Naive thymus-derived CD4-positive, alpha-beta T cell (primary cell): ENCODE measurements at places on chromosomes 6 and 20. TPM values are rescaled to one million over a fixed set of nuclear protein-coding genes. Genes with fewer than 3 reads are reported as not detected.

- no peak for DNase-seq
Observed at GRCh38 chr6:11918739-11919605, 93.1 kb upstream of the HIVEP1 start.

- DNase-seq: peak; percentile 57
Observed at GRCh38 chr20:32336918-32337347, 21.2 kb upstream of the ASXL1 start.

- DNase-seq: no peak
Observed at GRCh38 chr6:95365454-95365853, 211.9 kb upstream of the MANEA start.

GRCh38 chr6:151052021-151052646, 186.6 kb downstream of the MTHFD1L start:
- DNase-seq: no peak

GRCh38 chr20:34062570-34063482, 49.2 kb downstream of the EIF2S2 start:
- no peak for DNase-seq

DNA sequence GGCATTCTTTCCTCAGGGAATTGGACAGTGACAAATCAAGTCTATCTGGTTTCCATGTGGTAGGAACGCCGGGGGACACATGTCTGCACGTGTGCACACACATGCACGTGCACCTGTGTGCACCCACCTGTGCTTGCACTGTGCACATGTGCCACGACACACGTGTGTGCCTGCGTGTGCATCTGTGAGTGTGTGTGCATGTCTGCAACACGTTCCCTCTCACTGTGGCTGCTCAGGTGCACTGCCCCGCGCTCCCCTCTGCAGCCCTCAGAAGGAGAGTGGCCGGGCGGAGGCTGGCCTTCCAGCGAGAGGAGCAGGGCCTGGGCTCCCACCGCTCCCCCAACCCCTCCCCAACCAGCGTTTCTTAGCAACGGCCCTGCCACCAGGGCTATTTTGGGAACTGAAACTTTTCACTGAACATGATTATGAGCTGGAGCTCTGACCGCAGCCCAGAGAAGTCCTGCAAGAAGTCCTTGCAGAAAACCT, 147.8 kb downstream of the PHACTR3 start:
- DNase-seq: no peak

- DNase-seq: no peak
Observed at GRCh38 chr6:151240791-151241642, 1.2 kb downstream of the AKAP12 start.

- no peak for DNase-seq
Observed at GRCh38 chr6:122454673-122455072, 16.9 kb downstream of the SERINC1 start.

DNA sequence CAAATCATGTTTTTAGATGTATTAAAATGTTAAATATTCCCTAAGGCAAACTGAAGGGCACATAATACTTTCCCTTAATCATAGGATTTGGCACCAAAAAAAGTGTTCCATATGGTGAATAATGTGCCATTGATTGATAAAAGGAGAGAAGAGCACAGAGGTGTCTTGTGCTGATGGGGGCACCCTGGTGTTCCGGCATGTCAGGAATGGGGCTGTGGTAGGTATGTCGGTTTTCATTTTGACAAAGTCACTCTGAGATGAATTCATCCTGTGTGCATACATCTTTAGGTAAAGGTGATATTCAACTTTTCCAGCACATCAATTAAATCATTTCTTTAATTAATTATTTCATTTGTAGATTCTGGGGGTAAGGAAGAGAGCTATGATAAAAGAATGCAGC, 36.8 kb downstream of the CENPW start:
- DNase-seq: no peak

DNA sequence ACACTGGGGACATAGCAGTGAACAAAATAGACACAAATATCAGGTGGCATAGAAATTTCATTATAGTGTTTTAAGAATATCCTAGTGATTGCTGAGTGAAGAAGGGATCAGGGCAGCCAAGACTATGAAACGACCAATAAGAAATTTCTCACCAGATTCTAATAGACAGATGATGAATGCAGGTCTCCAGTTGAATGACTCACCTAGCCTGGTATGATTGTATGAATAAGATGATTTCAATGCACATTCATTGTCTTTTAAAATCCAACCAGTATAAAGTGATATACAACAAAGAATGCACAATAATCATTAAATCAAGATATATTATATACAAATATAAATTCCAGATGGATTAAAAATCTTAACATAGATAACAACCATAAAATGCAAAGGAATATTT, 124.5 kb upstream of the TENT5A start:
- DNase-seq: no peak

DNA sequence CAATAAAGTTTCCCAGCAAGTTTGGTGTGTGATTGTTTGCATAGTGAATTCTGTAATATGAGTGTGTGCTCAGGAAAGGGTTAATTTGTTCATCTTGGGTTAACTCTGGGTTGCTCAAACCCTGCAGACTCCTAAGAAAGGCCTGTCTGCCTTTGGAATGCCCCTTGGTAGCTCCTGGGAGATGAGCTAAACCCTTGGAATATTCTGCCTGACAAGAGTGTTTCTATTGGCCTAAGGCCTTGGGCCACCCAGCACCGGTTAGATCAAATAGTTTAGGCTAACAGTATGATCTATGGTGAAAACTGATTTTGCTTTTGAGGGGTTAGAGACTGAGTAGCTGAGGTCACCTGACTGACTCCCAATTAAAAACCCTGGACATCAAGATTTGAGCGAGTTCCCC, 248.3 kb downstream of the GRM1 start:
- DNase-seq: no peak

GRCh38 chr20:37540001-37540400, 12.3 kb upstream of the BLCAP start:
- no peak for DNase-seq

- DNase-seq: no peak
Observed at GRCh38 chr6:40779409-40779808, 192.2 kb upstream of the LRFN2 start.

- no peak for DNase-seq
Observed at GRCh38 chr6:148086386-148086785, 256.3 kb upstream of the SASH1 start.

DNA sequence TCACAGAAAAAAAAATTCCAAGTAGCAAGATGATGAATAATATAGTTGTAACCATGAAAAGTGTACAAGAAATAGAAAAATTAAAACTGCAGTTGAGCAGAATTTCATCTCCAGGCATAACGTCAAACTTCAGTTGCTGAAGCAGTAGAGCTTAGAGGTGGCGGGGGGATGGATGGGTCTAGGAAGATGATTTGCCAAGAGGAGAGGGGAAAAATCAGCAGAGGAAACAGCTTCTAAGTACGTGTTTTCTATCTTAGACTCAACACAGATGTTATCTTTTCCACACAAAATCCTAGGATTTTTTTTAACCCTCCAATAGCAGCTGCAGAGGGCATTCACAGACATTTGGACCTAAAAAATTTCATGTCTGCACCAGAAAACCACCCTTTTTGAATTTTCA, 136.0 kb downstream of the OPN5 start:
- no peak for DNase-seq

DNA sequence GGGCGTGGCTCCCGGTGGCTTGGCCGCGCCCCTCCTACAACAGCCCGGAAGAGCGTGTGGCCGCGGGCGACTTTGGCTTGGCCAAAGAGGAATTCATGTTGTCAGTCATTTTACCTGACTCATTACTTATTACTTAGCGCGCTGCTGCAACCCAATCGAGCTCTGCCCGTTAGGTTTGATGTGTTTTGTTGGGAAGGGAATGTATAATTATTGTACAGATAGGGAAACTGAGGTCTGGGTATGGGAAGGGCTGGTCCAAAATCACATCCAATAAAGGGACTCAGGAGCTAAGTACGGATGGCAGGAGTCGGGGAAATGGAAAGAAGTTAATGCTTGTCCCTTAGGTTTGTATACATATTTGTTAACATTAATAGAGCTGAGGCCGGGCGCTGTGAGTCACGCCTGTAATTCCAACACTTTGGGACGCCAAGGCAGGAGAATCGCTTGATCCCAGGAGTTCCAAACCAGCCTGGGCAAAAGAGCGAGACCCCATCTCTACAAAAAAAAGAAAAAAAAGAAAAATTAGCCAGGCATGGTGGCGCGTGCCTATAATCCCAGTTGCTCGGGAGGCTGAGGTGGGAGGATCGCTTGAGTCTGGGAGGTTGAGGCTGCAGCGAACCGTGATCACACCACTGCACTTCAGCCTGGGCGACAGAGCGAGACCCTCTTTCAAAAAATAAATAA, 639 bp upstream of the ZNF335 start:
- DNase-seq: no peak

DNA sequence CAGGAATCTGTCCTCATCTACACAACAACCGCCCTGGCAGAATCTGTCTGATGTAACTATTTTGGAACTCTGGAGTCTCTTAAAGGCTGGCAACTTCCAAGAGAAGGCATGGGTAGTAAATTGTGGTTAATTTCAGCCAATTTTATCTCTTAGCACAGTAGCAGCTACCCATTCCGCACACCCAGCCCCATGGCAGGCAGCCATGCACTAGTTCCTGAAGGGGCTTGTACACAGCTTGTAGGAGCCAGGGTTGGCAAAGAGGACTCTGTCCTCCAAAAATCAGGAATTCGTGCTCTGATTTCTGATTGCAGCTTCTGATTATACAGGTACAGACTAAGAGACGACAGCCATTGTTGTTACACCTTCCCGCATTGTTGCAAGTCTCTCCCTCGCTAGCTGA, 155.9 kb downstream of the RNF144B start:
- DNase-seq: no peak

DNA sequence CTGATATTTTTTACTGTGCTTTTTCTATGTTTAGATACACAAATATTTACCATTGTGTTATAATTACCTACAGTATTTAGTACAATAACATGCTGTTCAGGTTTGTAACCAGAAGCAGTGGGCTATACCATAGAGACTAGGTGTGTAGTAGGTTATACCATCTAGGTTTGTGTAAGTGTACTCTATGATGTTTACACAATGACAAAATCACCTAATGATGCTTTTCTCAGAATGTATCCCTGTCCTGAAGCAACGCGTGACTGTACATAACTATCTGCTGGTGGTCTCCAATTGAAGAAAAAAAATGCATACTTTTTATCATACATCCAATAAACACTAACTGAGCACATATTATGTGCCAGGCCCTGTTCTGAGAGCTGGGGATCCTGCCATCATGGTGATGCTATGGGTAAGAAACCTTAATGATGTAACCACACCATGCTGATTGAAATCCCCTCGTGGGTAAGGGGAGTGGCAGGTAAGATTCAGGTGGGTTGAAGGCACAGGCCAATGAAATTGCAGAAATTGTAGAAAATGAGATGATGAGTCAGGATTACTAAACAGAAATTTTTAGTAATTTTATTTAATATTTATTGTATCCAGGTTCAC, 76.8 kb downstream of the FYN start:
- no peak for DNase-seq

The SLC17A4 gene
- total RNA-seq: not detected

The CRISP3 gene
- total RNA-seq: not detected

The SLC22A2 gene
- not detected in 2 replicates for total RNA-seq

The RAET1L gene
- not detected in 2 replicates for total RNA-seq

The EDN3 gene
- total RNA-seq: 0.56 TPM

The FUT9 gene
- total RNA-seq: not detected
